ENCODE measurements at places on chromosomes 4 and X.

GRCh38 chrX:115690511-115691216 lies 129.7 kb downstream of the PLS3 start:
- DNase-seq = peak; percentile 19

DNA sequence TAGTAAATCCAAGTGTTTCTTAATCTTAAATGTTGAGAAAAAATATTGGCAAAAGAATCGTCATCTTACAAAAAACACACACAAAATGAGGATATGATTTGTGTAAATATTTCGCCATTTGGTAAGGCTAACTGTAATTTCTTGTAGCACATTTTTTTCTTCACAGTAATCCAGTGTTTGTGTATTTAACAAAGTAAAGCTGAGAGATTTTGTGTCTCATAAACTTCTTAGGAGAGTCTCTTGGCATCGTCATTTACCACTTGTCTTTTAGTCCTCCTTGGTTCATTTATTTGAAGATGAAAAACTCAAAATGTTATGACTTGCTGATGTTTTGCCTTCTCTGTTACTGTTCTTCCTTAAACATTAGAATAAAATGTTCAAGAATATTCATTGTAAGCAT lies 326.7 kb upstream of the PITX2 start:
- DNase-seq = no peak

GRCh38 chr4:3290889-3291321 lies 1.9 kb upstream of the RGS12 start:
- no peak for DNase-seq

- no peak for DNase-seq
Observed at GRCh38 chrX:118218079-118218478, 101.5 kb upstream of the KLHL13 start.

DNA sequence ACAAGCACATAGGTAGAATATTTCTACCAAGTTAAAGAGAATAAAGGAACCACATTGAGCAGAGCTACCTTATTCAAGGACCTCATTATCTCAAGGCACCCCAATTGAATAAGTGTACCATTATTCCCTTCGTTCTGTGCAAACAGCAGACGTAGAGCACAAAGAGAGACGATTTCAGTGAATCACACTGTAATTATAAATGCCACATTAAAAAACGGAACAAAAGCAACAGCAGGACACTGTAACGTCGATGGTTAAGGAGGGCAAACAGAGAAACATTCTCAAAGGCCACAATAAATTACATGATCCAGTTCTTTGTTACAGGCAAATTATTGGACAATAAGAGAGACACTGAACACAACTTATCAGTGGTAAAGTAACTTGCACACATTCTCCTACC lies 644.1 kb upstream of the TENM3 start:
- no peak for DNase-seq

- DNase-seq = peak; percentile 28
Observed at GRCh38 chrX:53263597-53264094, 17.7 kb downstream of the IQSEC2 start.

- no peak for DNase-seq
Observed at GRCh38 chr4:25915353-25915705, 1.3 kb downstream of the SMIM20 start.

DNA sequence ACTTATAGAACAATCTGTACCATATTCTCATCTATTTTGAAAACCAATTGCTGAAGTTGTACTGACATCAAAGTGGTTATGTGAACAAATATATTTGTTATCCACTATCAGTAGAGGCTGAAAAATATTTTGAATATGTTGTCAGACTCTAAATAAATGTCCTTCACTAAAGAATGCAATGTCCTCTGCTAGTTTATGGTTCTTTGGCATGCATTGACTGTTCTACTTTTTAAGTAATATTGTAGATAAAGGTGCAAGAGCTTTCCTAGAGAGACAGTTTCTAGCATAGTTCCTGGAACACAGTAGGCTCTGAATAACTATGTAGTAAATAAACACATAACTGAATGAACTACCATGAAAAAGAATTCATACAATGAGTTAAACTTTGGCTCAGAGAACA lies 18.2 kb upstream of the COX7B2 start:
- DNase-seq = no peak

- DNase-seq = no peak
Observed at GRCh38 chr4:113433116-113433515, 328.4 kb downstream of the CAMK2D start.
